IPS-NIHi11 (cell line): ENCODE measurements at places on chromosomes 16 and 17.

DNA sequence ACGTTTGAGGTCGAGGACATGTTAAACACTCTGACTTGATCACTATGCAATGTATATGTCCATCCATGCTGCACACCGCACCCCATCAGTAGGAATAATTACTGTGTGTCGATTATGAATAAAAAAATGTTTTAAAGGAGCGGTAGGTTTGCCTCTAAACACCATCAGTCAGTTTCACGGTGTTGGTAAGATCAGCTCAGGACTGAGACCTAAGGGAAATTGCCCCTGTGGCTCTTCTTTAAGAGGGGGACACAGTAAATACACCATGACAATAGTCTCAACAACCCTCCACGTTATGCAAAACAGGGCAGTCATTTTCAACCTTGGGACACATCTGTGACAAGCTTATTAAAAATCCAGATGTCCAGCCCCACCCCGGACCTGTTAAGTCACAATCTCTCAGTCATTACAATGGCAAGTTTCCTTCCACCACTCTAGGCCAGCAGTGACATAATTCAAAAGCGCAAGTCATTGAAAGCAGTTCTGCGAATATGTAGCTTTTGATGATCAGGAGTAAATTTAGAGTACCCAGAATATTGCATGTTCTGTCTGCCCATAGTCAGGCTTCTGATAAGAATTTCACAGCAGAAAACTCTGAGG, 1.2 kb downstream of the ATMIN start:
- DNase-seq = no peak

GRCh38 chr16:24993722-24994686, 21.2 kb downstream of the ARHGAP17 start:
- DNase-seq = no peak

- no peak for DNase-seq
These were observed 105.4 kb downstream of the TRIM37 start for GRCh38 chr17:59001158-59001814.

- DNase-seq = no peak
These were observed 58.4 kb downstream of the NXN start for GRCh38 chr17:921161-921560.

- no peak for DNase-seq
These were observed 81.3 kb downstream of the SMG6 start for GRCh38 chr17:2222301-2222700.

DNA sequence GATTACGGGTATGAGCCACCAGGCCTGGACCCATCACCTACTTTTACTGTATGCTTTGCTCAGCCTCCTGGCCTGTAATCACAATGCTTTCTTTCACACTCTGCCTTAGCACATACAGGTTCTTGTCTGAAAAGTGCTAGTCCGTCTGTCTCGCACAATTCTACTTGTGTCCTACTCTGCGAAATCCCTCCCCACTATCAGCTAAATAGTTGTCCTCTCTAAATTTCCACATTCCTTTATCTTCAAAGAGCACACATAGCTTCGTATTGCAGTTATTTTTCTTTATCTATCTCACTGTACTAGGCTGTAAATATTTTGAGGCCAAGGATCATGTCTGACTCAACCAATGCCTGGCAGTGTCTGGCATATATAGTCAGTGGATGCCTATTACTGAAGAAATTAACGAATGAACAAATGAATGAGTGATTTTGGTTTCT, 38.5 kb upstream of the ETV4 start:
- no peak for DNase-seq

- DNase-seq = peak; percentile 33
These were observed 959 bp downstream of the SSH2 start for GRCh38 chr17:29929006-29929532.

DNA sequence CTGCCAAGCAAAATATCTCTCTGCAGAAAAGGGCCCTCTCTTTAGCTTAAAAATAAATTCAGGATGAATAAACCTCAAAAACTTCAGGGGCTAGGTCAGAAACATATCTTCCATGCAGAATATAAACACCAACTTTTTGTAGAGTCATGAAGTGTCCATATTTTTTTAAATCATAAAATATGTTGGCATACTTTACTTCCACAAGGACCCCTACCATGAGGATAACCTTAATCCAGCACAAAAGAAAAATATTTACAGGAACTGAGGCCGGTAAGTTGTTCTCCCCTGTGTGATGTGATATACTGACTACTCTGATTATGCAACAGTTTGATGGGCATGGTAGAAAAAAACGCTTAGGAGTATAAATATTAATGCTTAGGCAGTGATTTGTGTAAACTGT, 264.8 kb upstream of the CDH11 start:
- DNase-seq = no peak

DNA sequence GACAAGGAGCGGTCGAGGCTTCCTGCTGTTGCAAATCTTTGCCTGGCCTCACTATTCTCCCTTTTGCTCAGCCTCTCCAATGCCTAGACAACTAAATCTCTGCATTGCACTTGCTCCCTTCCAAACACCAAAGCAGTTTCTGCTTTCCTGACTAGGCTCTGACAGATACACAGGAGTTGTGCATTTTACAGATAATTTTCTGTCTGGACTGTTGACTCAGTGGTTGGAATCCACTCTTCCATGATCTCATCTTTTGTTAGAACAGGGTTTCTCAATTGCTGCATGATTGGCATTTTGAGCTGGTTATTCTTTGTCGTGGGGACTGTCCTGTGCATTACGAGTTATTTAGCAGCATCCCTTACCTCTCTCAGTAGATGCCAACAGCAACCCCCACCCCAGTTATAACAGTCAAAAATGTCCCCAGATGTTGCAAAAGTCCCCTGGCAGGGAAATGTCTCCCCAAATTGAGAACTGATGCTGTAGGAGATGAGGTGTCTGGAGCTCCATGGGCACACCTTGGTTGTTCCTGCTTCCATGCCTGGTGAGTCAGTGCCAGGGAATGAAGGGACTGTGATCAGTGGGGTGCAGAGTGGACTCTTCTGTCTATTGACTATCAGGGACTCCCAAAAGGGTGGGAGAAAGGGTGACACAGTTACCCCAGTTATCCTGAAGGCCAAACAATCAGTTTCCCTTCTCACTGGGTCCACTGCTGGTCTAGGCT, 557.4 kb upstream of the PSMD7 start:
- no peak for DNase-seq

DNA sequence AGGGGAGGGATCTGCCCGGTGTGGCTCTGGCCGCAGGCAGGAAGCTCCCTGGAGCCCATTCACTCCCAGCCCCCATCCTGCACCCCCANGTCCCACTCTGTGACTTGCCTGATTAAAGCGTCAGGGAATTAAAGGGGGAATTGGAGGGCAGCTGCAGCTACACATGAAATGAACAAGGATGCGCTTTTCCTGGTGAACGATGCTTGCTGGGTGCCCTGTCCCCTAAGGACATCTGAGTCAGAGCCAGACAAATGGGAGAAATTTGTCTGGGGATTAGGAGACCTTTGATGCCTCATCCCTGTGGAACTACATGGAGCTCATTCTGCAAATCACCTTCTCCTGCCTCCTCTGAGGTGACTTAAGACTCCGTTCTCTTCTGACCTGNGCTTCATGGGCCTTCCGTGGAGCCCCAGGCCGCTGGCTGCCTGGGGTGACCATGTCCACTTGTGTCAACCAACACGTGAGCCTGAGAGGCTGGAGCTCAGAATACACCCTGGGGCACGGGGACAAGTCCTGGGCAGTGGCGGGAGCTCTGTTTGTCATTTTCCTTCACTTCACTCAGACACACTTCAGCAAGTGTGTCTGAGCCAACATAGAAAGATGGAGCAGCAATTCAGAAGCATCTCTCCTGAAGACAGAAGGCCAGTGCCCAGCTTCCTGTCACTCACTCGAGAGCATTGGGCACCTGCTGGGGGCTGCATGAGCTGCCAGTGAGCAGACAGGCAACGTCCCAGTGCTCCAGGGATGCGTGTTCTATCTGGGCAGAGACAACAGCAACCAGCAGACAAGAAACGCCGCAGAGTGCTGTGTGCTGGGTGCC, 54.1 kb downstream of the METRNL start:
- no peak for DNase-seq

- no peak for DNase-seq
These were observed 90.9 kb upstream of the PLCG2 start for GRCh38 chr16:81688182-81688581.

GRCh38 chr17:48791128-48792032, 25.6 kb downstream of the TTLL6 start:
- DNase-seq = peak; percentile 84

GRCh38 chr16:85331688-85332087, 219.4 kb upstream of the CIBAR2 start:
- DNase-seq = no peak

DNA sequence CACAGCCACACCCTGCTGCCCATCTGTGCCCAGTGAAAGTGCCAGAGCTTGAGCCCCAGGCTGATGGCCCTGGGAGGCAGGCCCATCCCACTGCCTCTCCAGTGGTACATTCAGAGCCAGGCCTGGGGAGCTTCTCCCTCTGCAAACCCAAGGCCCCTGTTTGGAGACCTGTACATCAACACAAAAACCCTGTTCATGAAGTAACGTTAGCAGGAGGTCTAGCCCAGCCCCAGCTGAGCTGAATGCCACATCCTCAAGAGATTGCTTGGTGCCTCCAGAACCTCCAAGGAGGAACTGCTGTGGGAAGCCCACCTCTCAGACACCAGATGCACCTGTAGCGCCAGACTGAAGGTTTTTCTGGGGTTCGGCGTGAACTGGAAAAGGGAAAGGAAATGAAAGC, 31.5 kb downstream of the C16orf78 start:
- DNase-seq = no peak

DNA sequence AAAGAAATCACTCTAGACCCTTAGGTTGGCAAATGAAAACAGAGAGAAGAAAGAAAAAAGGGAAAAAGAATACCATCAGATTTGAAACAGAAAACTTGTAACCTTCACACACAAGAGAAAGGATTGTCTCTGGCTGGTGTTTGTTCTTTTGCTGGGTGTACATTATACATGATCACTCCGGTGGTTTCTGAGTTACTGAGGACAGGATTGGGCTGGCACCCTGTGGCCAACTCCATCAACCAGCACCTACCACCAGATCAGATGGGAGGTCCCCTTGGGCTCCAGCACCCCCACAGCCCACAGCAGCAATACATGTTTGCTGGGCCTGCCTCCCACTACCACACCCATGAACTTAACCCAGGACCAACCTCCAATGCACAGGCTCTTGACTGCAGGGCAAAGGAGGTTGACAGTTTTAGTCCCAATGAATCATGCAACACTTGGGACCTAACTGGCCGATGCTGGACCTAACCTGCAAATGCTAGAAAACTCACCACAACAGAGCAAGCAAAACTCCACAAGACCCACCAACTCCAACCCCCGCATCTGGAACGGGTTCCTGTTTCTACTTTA, 308.3 kb downstream of the SOX9 start:
- DNase-seq = no peak
